ENCODE measurements at places on chromosomes 7 and 10.

DNA sequence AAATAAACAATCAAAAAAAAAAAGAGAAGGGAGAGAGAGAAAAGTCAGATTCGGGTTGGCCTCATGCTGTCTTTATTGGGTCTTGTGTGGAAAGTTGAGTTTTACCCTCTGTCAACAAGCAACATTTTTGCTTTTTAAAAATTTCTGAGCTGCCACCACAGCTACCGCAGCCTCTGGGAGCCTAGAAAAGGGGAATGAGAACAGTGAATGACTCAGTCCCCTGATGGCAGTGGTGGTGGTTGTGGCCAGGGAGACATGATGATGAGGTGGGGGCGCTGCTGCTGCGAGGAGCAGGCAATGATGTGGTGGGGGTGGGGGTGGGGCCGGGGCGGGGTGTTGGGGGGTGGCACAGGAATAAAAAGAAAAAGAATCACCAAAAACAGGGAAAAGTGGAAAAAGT, 20.0 kb upstream of the CREB3L2 start:
- DNase-seq, result no peak

GRCh38 chr10:78436706-78437406, 403.2 kb downstream of the RPS24 start:
- no peak for DNase-seq

DNA sequence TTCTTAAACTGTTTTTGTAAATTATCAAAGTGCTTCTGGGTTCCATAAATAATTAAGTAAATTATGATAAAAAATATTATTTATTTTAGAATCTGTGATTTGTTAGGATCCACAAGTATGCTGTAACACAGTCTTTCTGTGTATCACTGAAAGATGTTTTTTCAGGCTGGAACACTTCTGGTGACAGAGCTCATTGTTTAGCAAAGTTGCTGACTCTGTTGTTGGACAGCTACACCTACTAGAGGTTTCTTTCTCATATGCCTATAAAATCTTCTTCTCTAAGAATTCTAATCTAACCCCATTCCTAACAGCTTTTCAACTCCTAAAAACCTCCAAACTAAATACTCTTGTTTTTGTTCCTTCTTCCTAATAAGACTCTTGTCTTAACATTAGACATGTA, 176.8 kb downstream of the THSD7A start:
- no peak for DNase-seq

DNA sequence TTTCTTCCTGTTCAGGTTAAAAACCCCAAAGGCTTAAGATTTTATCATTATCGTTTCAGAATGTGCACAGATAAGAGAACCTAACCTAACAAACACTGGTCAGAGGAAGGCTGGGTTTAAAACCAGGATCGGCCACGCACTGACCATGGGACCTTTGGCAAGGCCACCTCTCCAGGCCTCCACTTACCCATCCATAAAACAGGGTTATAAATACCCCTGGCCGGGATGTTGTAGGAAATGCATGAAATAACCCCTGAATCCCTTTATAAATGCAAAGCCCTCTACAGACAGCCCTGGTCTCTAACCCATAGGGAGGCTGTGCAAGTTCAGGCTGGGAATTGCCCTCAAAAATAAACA, 418 bp downstream of the DEPP1 start:
- no peak for DNase-seq

- no peak for DNase-seq
Measured at GRCh38 chr10:110881247-110881646, 9.5 kb downstream of the PDCD4 start.

DNA sequence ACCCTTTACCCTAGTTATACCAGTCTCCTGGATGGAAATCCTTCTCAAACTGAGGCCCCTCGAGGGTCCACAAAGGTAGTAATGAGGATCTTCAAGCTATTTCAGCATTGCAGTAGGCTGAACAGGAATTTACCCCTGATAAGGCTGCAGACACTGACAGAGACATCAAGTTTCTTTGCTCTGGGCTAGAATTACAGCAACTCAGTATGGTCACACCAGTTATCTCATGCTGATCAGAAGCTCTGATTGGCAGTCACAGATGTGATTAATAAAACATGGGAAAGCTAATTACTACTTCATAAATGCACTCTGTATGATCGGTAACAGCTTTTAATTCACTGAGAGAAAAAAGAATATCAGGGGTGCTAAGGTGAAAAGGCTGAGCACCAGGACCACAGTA, 30.6 kb downstream of the FAM204A start:
- no peak for DNase-seq

DNA sequence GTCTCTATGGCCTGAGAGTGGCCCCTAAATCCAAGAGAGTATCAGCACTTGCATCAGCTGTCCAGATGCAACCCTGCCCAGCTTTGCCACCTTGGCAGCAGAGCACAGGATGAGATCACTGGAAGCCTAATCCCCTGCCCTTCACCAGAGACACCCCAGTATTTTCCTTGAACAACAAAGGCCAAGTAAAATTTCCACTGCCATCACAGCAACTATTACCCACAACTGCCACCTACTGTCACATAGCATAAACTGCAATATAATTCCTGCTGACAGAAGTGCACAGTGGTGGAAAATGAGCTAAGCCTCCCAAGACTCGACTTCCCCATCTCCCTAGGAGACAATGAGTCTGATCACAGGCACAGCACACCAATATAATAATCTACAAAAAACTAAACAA, 462.8 kb upstream of the ZWINT start:
- DNase-seq, result peak; percentile 10

DNA sequence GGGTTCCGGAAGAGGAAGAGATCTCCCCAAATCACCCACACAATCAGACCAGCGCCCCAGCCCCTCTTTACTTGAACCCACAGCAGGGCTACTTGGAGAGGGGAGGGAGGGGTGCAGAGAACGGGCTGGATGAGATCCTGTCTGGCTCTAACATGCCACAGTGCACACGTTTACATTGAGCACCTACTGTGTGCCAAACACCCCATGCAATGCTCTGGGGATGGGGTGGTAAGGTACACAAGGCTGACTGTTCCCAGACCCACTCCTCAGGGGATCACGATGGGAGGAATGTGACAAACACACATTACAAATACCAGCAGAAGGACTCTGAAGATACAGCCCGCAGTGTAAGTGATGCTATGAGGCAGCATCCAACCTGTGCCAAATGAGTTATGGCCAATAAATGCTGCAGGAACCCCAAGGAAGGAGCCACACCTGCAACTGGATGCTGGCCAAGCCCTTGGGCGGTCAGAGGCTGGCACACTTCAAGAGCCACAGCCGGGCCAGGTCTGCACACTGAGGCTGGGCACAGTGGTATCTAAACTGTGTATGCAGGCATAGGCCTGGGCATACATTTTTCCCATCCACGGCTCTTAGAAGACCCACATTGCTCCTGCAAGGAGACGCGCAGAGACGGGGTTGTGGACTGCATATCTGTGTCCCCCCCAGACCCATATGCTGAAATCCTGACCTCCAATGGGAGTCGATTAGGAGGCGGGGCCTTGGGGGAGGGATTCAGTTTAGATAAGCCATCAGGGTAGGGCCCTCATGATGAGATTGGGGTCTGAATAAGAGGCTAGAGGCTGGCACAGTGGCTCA, 6.4 kb downstream of the SPOCK2 start:
- no peak for DNase-seq

DNA sequence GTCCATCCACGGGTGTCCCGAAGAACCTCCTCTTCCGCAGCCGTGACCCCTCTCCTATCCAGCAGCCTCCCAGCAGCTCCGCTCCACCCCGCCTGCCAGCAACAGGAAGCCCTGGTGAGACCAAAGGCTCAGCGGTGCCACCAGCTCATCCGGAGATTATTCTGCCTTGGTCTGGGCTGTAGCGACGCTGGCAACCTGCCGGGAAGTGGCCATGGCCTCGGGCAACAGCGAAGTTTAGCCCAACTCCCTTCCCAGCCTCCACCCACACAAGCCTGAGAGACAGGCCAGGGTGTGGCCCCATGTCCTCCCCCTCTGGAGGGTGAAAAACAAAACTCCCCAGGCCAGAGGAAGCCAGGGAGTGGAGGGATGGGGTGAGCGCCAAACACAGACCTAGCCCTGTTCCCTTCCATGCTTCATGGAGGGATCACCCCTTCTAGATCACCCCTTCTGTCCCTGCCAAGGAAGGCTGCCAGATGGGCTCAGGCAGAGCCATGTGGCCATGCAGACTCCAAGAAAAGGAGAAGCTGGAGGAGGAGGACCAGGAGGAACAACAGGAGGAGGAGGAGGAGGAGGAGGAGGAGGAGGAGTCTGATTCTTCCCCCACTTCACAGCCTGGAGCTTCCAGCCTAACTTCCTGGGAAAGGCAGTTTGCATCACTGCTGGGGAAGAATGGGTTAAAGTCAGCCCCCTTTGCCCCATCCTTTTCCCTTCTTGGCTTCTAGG, 918 bp downstream of the CALHM2 start:
- peak; percentile 53 for DNase-seq

GRCh38 chr10:35769795-35770194, 127.7 kb upstream of the FZD8 start:
- DNase-seq, result no peak

- no peak for DNase-seq
Measured at GRCh38 chr10:34275626-34276130, 539.4 kb downstream of the PARD3 start.

DNA sequence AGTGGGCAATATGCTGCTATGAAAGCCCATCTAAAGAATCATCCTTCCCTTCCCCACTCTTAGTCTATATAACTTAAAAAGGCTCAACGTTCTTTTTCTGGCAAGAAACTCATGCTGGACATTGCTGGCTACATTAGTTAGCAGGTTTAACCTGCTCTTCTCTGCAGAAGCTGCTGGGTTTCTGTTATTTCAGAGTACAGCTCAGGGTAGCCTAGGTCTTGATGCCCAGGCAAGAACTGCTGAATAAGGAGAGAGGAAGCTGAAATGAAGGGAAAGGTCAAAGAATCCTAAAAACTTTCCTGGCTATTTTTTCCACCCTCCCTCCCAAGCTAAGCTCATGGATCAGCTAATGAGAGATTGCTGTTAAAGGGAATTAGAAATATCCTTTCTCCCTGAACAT, 79.4 kb downstream of the ANKIB1 start:
- no peak for DNase-seq

DNA sequence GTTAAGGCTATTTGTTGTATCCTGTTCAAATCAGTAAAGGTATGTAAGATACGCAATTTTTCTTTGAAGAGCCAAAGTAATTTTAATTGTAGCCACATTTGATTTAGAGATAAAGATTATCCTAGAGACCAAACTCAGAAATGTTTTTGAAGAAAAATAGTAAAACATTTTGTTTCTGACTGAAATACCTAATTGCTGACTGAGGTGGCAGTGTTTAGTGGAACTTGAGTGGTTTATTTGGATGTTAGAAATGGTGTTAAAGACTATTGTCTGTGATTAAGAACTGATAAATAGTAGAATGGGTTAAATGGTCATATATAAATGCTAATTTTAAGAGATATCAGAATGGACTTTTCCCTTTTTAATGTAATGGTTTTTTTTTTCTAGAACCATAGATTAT, 15.3 kb downstream of the EDRF1 start:
- no peak for DNase-seq

DNA sequence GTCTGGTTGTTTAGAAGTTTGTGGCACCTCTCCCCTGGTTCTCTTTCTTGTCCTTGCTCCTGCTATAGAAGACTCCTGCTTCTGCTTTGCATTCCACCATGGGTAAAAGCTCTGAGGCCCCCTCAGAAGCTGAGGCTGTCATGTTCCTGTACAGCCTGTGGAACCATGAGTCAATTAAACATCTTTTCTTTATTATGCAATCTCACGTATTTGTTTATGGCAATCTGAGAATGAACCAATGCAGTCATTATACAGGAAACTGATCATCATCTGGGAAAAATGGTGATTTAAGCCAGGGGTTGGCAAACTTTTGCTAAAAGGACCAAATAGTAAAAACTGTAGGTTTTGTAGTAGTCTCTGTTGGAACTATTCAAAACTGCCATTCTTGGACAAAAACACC, 175.4 kb downstream of the CSTF2T start:
- DNase-seq, result no peak

DNA sequence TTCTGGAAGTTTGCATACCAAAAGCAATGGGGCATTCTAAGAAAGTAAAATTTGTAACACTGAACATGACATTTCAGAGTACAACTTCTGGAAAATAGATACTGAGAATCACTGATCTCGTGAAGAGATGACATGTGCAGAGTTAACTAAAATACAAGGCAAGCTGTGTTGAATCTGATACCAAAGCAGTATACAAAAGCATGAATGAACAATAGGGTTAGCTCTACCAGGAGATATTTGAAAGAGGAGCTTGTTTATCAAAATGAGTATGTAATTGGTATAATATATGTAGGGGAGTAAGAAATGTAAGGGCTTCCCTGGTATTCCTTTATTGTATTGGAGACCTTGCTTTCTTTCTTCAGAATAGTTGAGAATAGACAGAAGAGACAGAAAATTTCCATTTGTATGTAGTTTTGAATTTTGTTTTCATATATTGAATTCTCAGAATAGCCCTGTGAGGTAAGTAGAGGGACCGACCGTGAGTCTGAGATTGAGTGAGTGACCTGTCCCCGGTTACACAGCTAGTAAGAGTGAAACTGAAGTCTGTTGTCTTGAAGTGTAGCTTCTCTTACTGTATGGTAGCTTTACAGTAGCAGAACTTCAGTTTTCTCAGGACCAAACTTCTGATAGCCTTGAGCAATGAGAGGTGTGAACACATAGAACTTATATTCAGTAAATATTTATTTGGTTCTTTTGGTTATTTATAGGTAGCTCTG, 5.0 kb downstream of the HBP1 start:
- DNase-seq, result peak; percentile 54

- no peak for DNase-seq
Measured at GRCh38 chr10:122245136-122245535, 26.0 kb upstream of the BTBD16 start.

GRCh38 chr10:119003572-119004289, 25.8 kb upstream of the NANOS1 start:
- DNase-seq, result no peak

DNA sequence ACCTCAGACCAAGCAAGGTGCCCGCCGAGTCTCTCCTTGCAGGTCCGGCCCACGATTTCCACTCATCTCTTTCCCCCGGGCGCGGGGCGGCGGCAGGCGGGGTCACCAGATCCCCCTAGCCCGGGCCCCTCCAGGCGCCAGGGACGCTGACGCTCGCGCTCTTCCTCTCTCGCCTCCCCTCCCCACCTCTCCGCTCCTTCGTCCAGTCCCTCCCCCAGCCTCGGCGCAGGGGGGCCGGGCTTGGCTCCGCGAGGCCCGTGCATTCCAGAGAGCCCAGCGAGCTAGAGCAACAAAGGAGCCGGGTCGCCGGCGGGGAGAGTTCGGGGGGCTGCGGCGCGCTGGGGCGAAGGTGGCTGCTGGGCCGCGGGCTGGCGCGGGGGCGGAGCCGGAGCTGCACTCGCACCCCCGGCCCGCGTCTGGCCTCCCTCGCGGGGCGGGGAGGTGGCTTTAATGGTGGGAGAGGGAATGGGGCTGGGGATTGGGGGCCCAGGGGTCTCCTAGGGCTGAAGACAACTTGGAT, at the start of gene SMO:
Gene SMO, plus strand, starts transcription at position 262 of the 520 bp plus-strand sequence. CDS start 519 bp downstream, outside the sequence.
- DNase-seq, result peak; percentile 69

DNA sequence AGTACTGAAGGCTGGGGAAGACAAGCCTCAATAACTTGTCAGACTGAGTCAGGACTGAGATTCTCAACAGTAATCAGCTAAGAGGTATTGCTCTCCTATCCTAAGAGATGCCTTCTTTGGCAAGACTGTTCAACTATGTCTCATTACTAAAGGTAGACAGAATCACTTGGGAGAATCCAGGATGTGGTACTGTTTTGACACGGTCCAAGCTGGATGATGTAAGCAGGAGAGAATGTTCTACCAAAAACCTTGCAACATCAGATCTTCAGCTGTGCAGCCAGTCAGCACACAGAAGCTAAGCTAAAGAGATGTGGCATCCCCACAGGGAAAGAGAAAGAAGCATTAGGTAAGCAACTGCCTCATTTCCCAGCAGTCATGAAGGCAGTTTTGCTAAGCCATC, 391.4 kb downstream of the NRG3 start:
- DNase-seq, result no peak

GRCh38 chr10:65342245-65342644, 1583.6 kb upstream of the LRRTM3 start:
- no peak for DNase-seq
